ENCODE measurements at places on chromosomes 1 and 21.

DNA sequence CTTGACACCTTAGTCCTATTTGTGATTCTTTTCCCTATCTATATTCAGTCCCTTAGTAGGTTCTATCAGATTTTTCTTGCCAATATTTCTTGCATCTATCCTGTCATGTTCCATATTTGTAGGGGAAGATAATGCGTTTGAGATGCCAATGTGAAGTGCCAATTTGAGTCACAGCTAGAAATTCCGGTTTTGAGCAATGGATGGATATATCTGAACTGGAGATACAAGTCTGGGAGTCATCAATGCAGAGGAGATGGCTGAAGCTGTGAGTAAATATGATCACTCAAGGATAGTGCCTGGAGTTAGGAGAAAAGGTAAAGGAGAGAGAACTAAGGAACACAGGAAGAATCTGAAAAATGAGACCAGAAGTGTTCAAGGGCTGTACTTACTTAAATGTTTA is 93.8 kb downstream of the COQ8A start:
- no peak for DNase-seq

GRCh38 chr1:229420224-229420623 is 13.7 kb downstream of the ACTA1 start:
- no peak for DNase-seq

DNA sequence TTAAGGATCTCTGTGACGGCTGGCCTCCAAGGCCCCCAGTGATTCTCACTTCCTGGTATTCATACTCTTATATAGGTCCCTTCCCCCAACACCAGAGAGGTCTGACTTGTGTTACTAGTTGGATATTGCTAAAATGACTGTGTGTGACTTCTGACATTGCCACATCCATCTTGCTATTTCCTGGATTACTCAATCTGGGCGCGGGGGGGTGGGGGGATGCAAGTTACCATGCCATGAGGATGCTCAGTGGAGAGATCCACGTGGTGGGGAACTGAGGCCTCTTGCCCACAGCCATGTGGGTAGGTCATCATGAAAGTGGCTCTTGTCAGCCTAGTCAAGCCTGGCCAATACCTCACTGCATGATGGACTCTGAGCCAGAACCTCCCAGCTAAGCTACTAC is 117.0 kb downstream of the UBE2U start:
- no peak for DNase-seq

DNA sequence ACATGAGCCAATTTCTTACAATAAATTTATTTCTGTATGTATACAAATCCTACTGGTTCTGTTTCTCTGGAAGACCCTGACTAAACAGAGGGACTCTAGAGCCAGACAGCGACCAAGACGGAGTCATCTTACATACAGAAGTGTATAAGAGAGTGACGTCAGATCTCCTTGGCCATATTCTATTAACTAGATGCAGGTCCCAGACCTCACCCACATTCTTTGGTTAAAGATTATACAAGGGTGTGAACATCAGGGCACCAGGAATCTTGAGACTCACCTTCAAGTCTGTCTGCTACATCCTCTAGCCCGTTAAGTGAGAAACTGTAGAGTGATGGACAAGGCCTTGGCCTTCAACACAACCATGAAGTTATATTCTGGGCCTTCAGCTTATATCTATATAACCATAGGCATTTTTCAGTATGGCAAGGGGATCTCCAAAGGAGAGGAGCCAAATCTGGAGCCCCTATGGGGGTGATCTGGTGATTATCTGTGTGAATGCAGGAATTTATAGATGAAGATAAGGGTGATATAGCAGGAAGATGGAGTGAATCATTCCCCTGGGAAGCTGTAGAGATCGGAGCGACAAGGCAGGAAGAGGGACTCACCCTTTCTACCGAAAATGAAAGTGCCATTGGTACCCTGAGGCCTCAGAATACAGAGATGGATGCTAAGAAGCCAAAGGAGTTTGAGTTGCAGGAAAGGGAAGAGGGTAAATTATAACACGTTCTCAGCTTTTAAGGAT is 83.9 kb downstream of the ADAMTS1 start:
- no peak for DNase-seq

DNA sequence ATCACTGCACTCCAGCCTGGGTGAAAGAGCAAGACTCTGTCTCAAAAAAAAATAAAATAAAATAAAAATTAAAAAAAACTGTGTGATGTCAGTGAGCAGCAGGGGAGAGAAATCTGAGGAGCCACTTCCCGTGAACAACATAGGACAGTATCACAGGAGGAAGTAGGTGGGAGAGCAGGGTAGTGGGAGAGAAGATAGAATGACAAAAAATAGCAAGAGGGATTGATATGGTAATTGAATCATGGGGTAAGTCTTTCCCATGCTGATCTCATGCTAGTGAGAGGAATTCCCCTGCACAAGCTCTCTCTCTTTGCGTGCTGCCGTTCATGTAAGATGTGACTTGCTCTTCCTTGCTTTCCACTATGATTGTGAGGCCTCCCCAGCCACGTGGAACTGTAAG is 81.6 kb upstream of the PBX1 start:
- DNase-seq = no peak

- no peak for DNase-seq
These were observed 36.1 kb downstream of the DNTTIP2 start for GRCh38 chr1:93842750-93843500.

GRCh38 chr1:37944086-37944763 is 2.6 kb downstream of the INPP5B start:
- DNase-seq = no peak

- DNase-seq = no peak
These were observed 8.2 kb upstream of the PEAR1 start for GRCh38 chr1:156885314-156885713.

DNA sequence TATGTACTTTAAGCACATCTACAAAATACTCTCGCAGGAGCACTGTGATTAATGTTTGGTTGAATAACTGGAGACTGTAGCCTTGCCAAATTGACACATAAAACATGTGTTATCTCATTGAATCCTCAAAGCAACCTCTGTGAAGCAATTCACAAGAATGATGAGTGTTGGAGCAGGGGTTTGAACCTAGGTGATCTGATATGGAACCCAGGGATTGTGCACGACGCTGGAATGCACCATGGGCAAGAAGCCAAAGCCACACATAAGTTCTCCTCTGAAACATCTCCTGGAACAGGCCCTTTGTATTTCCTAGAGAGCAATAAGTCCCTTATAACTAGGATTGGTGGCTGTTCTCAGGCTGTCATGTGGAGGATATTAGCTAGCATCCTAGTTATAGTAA is 124.6 kb upstream of the IVNS1ABP start:
- peak; percentile 30 for DNase-seq

DNA sequence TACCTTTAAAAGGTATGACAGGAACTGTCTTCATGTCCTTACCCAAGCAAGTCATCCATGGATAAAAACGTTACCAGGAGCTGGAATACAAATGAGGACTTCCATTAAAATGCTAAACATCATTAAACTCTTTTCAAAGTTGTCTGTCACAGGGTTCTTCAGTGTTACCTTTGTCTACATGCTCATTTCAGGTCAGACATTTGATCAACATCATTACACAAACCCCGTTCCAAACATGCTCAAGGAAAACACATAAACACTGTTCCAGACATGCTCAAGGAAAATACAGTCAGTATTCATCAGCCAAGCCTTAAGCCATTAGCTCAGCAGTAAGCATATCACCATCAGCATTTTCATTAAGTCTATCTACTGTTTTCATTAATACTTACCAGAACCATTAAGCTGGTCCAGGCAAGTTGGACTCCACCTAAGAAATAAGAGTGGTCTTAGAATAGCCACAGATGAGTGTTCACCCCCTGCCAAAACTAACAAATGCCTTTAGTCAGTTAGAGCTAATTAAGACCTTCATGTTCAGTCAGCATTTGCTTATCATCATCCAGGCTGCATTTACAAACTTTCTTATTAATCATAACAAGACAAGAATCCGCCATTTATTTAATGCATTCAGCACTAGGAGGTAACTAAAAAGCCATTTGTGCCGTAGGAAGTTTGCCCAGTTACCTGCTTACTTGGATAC is 2.2 kb downstream of the GAS5 start:
- DNase-seq = no peak

DNA sequence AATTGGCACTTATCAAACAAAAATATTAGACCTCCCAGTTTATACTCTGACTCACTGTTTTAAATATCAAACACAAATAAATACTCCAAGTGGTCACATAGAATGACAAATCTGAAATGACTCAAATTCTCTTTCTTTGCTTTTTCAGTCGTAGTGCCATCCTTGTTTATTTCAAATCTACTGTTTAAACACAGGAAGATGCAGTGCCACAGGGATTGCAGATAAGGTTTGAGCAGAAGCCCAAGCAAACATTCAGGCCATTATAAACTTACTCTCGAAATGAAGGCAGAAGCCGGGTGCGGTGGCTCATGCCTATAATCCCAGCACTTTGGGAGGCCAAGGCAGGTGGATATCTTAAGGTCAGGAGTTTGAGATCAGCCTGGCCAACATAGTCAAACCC is 255.4 kb upstream of the PLXNA2 start:
- DNase-seq = no peak

DNA sequence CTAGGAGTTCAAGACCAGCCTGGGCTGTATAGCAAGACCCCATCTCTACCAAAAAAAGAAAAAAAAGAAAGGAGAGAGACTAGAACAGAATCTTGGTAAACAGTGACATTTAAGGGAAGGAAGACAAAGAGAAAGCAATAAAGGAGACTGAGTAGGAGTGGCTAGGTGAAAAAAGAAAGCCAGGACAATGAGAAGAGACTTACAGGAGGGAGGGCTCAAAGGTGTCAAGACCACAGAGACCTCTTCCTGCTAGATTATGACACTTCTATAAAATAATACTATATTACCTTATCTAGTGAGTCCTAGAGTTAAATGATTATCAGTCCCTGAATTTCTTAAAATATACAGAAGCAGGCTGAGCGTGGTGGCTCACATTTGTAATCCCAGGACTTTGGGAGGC is 10.1 kb upstream of the EPRS1 start:
- DNase-seq = no peak

GRCh38 chr21:26064506-26064905 is 106.1 kb downstream of the APP start:
- DNase-seq = no peak

DNA sequence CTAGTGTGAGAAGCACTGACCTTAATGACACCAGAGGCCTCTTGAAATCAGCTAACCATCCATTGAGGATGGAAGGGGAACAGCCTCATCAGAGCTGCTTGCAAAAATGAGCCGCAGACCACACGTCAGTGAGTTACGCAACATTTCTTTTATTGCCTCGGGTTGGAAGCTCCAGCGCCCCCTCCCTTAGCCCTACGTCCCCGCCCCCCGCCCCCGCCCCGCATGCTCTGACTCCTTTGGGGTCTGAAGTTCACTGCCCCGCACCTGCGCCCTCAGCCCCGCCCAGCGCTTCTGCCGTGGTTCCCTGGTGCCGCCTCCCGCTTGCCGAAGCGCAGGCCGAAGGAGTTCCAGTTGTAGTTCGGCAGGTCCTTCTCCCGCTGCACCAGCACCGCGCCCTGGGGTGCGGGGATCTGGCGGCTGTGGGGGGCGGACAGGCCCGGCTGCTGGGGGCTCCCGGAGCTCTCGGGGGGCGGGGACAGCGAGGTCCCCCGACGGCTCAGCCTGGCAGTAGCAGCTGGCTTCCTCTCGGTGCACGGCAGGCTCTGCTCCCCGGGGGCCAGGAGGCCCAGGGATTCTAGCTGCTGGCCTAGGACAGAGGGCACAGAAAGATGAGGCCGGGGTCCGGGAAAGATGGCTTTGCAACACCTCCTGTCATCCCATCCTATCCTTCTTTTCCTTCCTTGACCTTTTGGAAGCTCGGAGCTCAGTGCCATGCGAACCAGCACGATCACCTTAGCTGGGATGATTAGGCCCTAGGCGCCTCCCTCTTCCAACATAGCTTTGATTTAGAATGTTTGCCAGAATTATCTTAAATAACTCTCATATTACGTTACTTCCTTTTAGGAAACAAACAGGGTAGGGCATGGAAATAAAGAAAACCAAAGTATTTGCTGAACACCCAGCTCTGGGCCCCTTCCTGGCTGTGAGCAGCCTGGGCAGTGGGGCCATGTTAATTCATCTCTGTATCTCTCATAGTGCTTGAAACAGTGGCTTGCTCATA is 5.8 kb downstream of the KISS1 start:
- peak; percentile 45 for DNase-seq

GRCh38 chr1:6103854-6104530 is 58.3 kb downstream of the KCNAB2 start:
- DNase-seq = no peak

GRCh38 chr1:230501242-230501641 is 75.1 kb upstream of the PGBD5 start:
- no peak for DNase-seq

DNA sequence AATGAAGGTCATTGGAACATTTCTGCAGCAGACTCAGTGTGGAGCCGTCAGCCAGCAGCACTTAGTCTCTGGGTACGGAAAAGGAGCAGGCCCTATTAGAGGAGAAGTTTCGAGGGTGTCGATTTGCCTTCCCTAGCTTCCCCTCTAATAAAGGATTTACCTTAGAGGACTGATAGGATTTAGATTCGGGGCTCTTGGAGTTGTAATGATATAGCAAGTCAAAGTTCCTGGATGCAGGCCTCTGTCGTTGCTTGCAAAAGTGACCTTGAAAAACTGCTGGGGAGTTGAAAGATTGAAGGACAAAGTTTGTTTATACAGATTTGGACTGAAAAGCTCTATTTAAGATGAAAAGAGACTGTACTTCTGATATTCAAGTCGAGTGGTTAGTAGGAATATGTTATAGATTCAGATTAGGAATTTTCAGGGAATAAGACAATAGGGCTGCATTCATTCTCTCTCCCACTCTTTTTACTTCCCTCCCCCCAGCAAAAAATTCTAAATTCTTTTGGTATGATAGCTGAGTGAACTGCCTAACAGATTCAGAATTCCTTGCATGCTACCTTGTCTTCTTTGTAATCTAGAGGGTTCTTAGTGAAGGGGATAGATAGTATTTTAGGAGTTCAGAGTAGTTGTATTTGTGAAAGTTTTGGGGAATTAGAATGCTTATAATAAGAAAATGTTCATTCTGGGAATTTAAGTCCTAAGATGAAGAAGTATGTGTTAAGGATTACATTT is 19.2 kb downstream of the NFYC start:
- peak; percentile 27 for DNase-seq

DNA sequence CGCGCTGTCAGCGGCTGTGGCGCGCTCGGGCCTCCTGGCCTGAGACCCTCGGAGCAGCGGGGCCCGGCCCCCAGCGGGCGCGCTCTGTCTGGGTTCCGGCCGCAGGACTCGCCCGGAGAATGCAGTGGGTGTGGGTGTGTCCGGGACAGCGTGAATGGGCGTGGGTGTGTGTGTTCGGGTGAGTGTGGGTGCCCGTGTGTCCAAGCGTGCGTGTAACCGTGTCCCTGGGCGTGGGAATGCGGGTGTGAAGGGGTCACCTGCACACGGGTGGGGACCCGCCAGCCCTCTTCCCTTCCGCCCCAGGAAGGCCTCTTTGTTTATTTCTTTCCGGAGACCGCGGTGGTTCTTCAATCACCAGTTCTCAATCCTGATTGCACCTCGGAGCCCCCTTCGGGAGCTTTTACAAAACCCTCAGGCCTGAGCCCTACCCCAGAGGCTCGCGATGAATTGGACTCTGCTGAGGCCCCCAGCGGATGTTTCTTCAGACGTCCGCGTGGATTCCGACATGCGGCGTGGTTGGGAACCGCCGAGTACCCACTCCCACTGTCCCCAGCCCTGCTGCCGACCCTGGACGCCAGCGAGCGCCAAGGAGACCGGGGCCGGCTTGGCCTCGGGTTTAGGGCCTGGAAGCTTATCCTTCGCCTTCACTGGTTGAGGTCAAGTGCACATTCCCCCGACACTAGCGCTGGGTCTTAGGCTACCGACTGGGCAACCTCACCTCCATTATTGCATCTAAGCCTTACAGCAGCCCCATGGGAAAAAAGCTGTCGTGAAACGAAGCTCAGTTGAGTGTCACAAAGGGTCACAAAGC is 19.3 kb downstream of the SERTAD4 start:
- DNase-seq = peak; percentile 75

GRCh38 chr1:40622936-40623629 is 42.4 kb downstream of the RIMS3 start:
- no peak for DNase-seq
